ENCODE measurements at places on chromosomes 2 and 18.

DNA sequence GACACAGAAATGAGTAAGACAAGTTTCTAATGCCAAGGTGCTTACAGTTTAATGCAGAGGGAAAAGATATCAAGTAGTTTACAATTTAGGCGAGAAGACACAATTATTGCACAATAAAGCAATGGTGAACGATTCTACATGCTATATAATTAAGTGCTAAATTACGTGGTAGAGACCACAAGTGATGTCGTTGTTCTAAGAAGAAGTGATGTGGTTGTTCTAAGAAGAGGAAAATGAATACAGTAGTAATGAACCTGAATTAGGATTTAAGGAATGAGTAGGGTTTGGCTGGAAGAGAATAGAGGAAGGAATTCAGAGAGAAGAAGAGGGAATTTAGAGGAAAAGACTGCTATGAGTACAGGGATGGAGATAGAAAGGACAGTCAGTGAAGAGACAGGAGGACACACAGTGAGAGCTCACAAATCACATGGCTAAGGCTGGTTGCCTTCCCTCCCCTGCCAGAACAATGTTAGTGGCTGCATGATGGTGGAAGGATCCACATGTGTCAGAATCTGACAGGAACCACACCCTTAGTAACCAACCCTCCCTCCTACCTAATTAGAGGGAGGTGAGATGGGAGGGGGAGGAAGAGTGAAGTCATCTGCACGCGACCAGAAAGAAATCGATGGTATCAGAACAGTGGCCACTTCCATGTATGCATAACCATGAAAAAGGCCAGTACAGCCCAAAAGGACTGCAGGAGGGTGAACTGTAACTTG lies 44.7 kb downstream of the M1AP start:
- DNase-seq, result no peak

GRCh38 chr18:62420151-62420512 lies 95.0 kb downstream of the TNFRSF11A start:
- no peak for DNase-seq

- no peak for DNase-seq
Observed at GRCh38 chr2:127007652-127008051, 99.3 kb downstream of the BIN1 start.

DNA sequence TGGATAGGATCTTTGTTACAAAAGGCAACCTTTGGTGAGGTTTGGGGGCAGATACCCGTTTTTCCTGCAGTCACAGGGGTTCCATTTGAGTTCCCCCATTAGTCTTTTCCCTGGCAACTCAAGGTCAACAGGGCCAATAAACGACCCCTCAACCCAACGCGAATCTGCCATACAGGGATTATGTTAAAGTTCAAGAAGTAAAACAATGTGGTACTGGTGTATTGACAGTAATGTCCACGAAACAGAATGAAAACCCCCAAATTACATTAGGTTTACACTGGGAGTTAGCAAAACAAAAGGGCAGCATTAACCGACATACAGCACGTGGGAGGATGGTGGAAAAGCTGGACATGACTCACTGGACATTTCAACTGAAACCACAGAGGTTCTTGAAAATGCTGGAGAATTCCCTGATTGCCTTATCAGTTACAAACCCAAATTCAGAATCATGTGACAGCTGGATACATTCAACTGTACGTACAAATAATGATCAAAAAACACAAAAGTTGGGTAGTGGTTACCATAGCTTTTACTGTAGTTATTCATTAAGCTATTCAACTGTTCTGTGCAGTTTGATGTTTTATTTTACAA lies 4.9 kb upstream of the IMP4 start:
- no peak for DNase-seq

- no peak for DNase-seq
Observed at GRCh38 chr18:13051159-13051558, 60.0 kb downstream of the CEP192 start.

GRCh38 chr2:2827761-2828221 lies 496.7 kb upstream of the MYT1L start:
- DNase-seq, result no peak

DNA sequence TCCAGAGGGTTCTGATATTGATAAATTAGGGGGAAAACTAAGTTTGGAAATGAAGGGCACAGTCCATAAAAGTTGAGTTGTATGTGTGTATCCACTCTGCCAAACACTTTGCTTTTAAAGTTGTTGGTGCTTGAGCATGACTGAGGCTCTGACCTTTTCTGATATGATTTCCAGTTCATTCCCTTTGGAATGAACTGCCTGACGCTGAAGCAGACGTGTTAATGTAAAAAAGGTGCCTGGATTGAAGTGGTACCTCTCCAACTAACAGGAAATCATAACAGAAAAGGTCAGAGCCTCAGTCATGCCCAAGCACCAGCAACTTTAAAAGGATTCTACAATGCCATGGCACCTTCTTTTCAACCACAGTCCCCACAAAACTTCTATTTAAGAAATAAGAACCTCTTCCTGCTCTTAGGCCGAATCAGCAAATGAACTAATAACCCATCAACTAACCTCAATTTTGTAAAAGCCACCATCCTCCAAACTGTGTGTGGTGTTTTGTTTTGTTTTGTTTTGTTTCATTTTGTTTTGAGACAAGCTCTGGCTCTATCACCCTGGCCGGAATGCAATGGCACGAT lies 52.6 kb downstream of the MEMO1 start:
- DNase-seq, result no peak

DNA sequence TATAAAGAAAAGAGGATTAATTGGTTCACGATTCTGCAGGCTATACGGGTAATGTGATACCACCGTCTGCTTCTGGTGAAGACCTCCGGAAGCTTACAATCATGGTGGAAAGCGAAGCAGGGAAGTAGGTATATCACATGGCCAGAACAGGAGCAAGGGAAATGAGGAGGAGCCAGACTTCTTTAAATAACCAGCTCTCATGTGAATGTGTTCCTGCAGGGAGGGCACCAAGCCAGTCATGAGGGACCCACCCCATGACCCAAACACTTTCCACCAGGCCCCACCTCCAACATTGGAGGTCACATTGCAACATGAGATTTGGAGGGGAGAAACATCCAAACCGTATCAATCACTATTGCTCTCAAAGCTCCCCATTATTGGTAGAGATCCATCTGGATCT lies 61.8 kb downstream of the EFEMP1 start:
- DNase-seq, result no peak

- no peak for DNase-seq
Observed at GRCh38 chr2:237259201-237259600, 154.8 kb downstream of the COL6A3 start.

DNA sequence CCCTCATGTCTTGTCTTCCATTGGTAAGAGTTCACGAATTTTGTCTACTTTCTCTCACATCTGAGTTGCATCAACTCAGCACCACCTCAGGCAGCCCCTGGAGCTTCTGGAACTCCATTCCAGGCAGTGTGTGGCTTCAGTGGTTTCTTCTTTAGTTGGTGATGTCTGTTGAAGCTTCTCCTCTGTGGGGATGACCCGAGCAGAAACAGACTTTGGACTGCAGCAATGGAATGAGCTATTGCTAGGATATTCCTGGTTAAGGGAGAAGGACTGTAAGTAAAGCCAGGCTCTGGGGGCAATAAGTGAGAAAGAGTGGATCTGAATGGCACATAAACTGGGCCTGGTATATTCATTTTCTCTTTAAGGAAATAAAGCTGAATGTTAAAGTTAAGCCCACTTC lies 32.3 kb upstream of the STAT4 start:
- no peak for DNase-seq

DNA sequence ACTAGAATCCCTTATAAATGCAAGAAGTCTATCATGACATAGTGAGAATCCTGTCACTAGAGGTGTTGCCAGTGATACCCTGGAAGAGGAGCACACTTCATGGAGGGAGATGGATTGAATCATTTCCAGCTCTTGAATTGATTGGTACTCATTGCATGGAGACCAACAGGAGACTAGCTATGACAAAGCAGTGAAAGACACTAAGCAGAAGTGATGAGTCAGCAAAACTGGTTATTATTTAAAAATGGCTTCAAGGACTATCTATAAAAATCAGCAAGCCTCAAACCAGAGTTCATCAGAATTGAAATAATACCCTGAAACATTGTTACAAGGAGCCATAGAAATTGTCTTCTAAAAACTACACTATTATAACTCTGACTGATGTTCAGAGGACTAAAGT lies 200.3 kb downstream of the PDE11A start:
- no peak for DNase-seq

- no peak for DNase-seq
Observed at GRCh38 chr2:240687741-240688552, 3.7 kb upstream of the AQP12A start.

- DNase-seq, result no peak
Observed at GRCh38 chr18:12456441-12456840, 48.7 kb downstream of the PRELID3A start.

DNA sequence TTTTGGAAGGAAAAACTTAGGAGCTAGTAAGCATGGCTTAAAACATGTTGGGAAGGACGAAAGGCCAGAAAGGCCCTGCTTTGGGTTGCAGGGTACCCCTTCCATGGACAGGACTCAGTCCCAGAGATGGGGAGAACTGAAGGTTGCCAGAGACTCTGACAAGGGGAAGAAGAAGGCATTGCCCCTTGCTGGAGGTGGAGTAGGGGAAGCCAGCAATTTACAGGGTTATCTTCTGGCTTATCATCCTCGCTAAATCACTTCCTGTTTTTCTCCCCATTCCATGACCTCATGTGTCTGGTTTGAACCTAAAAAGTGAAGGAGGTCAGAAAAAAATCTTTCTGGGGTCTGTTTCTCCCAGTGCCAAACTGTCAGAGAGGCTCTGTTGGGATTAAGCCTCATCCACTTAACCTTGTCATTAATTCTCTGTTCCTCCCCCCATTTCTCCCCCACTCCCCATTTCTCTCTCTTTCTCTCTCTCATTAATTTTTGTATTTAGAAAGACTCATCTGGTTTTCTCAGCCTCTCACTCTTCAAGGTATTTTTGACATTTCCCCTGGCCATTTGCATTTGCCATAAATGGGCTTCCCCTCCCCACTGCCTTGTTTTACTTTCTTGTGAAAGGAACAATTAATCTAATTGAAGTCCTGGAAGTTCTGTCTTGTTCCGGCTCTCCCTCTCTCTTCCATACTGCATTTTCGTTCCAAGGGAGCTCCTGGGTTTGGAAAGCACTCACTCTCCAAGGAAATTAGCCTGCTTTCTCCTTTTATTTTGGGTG lies 17.4 kb downstream of the NRP2 start:
- no peak for DNase-seq

DNA sequence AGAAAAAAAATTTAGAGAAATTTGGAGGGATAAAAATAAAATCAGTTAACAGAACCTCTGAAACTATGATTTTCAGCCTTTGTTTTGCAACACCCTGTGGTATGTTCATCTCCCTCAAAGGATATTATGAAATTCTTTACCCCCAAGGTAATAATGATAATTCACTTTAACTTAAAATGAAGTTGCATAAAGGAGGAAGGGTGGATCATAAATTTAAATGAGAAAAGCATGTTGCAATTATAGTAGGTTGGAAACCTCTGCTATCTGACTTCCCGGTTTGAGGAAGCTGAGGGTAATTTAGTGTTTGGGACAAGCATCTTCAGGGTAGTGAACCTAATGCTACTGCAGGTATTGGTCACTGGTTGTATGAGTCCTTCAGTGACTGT lies 102.9 kb downstream of the BABAM2 start:
- DNase-seq, result no peak

- DNase-seq, result no peak
Observed at GRCh38 chr2:42933824-42934254, 141.5 kb upstream of the HAAO start.

DNA sequence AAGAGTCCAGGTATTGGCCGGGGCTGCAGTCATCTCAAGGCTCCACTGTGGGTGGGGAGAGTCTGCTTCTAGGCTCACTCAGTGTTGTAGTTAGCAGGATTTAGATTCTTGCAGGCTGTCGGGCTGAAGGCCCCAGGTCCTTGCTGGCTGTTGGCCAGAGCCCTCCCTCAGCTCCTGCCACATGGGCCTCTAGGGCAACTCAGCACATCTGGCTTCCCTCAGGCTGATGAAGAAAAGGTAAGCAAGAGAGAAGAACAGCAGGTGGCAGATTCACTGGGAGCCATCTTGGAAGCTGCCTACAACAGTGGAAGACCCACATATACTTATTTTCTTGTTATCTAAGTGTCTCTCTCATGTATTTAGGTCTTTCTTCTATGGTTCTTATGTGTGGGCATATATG lies 4.3 kb downstream of the MRPS9 start:
- DNase-seq, result no peak

GRCh38 chr18:49071317-49071716 lies 120.6 kb upstream of the SMAD7 start:
- no peak for DNase-seq

- no peak for DNase-seq
Observed at GRCh38 chr2:230410861-230411569, 5.0 kb upstream of the SP100 start.

- no peak for DNase-seq
Observed at GRCh38 chr2:39479696-39480095, 42.6 kb upstream of the MAP4K3 start.

DNA sequence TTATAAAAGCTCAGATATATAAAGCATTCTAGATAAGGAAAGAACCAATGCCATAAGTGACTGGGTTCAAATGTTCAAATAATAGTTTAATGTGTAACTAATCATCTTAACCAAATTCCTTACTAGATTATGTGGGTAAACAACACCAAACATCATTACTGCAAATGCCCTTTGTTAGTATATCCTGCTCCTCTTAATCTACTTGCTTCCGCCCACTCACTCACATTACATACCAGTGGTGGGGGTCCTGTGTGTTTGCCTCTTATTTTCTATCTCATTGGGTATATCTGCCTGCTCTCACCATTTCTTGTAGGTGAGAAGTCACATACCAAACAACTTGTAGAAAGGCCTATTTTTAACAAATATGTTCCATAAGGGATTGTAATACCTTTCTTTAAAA lies 562.1 kb downstream of the NRXN1 start:
- no peak for DNase-seq

DNA sequence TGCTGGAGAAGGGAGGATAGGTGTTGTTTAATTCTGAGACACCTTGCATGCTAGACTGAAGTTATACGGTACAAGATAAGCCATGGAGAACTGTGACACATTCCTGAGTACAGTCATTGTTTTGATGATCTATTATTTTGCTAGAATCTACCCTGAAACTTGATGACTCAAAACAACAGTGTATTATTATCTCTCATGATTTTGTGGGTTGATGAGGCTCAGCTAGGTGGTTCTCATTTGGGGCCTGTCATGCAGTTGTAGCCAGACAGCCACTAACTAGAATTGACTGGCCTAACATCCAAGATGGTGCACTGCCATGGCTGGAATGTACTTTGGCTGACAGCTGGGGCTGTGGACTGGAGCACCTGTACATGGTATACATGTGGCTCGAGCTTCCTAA lies 5.4 kb upstream of the IL1R1 start:
- DNase-seq, result no peak

DNA sequence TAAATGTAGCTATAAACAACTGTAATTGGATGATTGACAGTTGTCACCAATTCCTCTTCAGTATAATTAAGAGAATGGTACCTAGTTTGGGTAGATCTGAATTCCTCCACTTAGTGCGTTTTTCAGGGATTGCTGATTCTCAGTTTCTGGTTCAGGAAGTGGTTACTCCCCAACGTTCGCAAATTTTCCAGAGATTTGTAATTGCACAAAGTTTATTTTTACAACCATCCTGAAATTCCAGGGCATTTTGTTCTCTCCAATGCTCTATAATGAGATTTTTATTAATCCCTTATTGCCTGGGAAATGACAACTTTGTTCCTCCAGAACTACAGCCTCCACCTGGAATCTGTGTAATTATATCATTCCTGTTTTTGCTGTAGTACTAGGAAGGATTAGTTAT lies 710.6 kb upstream of the ZEB2 start:
- no peak for DNase-seq
